ENCODE measurements at places on chromosomes 5 and 9.

GRCh38 chr9:129258124-129258822 lies 80.2 kb upstream of the IER5L start:
- DNase-seq, result peak; percentile 81

DNA sequence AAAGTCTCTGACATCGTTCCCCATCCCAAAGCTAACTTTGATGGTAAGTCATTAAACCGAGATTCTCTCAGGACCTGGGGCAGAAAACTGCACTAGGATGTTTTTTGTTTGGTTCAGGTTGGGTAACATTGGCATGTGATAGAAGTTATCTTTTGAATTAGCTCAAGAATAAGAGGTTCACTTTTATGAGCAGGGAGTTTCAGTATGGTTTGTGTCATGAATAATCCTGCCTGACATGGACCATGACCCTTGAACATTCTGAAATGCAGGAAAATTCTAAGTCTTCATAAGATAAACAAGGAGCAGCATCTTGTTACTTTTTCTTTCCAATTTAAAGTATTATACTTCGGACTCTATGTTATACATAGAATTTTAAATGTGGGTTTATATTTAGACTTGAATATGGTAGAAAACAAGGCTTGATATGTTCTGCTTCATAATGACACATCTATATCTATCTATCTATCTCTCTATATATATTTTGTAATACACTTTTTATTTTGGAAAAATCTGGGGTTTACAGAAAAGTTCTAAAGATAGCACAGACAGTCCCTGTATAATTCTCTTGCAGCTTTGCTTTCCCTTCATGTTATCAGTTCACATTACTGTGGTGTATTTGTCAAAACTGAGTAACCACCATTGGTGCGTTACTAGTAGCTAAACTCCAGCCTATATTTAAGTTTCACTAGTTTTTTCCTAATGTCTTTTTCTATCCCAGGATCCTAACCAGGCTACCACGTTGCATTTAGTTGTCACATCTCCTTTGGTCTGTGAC lies 102.7 kb upstream of the TAF11L2 start:
- no peak for DNase-seq

- DNase-seq, result no peak
Measured at GRCh38 chr5:149185067-149185466, 43.8 kb downstream of the ABLIM3 start.

- DNase-seq, result no peak
Measured at GRCh38 chr5:135905144-135905543, 9.5 kb upstream of the IL9 start.

DNA sequence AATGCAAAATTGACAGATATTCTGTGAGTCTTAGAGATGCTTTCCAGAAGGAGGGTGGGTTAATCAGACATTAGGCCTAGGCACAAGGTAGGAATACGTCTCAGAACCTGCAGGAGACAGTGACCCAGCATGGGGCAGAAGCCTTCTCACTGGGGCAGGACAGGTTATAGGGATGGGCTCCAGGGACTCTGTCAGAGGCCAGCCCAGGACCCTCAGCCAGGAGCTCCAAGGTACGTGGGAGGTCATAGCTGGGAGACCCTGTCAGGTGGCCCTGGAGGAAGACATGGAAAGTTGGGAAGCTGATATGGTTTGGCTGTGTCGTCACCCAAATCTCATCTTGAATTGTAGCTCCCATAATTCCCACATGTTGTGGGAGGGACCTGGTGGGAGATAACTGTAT lies 450.4 kb downstream of the GADD45G start:
- DNase-seq, result no peak

GRCh38 chr5:177605078-177605477 lies 5.1 kb downstream of the B4GALT7 start:
- no peak for DNase-seq

DNA sequence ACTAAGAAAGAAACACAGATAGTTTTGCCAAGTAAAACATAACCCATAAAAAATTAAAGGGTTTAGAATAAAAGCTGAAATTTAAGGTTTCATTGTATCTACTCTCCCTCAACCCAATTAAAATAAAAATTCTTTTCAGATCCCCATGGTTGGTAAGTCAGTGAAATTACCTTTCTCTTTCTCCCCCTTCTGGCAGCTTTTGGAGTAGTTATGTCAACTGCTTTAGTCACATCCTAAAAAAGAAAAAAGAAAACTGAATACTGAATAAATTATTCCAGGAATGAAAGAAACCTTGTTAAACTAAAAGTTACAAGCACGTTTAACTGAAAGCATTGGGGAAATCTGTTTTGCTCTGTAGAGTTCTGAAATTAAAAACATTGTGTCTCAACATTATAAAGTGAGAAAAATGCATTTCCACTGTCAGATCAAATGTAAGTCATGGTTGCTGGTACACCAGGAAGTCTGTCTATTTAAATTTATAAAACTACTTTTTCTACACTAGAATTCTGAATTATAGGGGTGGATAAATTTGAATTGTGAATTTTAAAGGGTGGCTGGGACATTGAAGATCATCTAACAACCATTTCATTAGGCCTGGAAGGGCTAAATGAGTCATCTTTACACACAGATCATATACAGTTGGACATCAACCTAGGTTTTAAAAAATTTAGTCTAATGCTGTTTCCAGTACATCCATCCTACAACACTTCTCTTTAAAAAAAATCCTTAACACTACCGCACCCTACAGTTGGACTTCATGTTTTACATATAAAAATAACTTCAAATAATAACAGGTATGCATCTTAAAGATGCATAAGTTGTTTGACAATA lies 24.7 kb downstream of the PSIP1 start:
- no peak for DNase-seq

GRCh38 chr5:180366326-180366725 lies 13.2 kb upstream of the GFPT2 start:
- DNase-seq, result no peak

GRCh38 chr5:168266016-168266415 lies 25.4 kb upstream of the WWC1 start:
- DNase-seq, result no peak

DNA sequence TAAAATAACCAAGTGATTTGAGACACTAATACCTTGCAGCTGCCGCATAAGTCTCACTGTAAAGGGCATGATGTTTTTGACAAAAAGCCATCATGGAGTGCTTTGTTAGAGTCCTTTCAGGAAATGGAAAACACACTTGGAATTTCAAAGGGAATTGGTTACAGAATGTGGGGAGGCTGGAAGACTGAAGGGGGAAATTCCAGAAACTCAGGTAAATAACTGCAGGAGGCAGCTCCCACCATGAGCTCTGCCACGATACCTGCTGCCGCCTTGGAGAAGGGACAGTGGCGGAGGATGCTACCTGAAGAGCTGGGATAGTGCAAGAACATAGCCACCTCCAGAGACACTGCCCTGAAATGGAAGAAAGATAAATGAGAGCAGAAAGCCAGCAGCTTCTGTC lies 66.9 kb downstream of the PRKACG start:
- DNase-seq, result no peak

GRCh38 chr5:99176186-99176585 lies 247.4 kb upstream of the CHD1 start:
- no peak for DNase-seq

DNA sequence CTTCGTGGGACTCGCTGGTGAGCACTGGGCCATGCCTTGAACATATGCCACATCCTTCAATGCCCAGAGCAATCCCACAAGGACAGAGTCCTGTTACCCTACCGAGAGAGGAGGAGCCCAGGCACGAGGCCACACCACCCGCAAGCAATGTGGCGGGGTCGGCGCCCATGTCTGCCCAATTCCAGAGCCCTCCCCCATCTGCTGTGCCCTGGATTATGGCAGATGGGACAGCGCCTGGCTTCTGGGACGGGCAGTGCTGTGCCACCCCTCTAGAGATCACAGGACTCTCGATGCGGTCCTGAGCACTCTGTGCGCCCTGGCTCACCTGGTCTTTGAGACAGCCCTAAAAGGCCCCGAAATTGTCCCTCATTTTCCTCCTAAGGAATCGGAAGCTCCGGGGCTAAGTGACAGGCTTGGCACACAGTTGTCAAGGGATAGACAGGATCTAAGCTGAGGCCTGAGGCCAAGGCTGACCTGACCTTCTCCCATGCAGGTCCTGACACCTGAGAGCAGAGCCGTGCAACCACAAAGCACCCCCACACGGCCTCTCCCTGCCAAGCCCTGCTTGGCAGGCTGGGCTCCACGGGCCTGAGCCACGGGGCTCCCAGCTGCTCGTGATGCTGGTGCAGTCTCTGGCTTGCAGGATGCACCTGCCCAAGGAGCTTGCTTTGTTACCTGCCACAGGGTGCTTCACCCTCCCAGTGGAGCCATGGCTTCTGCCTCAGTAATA lies 48.8 kb downstream of the PRRT1B start:
- DNase-seq, result no peak

DNA sequence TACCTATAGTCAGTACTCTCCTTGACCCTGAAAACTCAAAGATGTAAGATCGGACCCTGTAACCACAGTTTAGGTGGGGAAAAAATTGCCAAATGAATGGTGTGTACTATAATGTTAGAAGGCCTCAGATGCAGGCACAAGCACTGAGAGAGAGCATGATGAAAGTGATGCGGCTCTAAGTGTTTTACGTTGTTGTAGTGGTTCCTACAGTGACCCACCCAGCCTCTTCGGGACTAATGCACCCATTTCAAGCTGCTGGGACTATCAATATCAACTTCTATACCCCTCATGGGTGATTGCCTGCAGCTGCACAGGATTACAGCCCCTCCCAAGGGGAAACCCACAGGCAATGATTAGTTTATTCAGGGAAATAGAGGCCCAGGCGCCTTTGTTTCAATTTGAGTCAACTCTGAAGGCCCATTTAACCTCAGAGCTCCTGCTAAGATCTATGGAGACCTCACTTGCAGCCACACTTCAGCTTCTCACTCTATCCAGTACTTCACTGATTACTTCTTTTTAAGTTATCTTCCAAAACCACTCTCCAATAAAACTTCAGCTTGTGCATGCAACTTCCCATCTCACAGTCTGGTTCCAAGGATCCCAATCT lies 340.7 kb downstream of the NR2F1-AS1 start:
- DNase-seq, result no peak

DNA sequence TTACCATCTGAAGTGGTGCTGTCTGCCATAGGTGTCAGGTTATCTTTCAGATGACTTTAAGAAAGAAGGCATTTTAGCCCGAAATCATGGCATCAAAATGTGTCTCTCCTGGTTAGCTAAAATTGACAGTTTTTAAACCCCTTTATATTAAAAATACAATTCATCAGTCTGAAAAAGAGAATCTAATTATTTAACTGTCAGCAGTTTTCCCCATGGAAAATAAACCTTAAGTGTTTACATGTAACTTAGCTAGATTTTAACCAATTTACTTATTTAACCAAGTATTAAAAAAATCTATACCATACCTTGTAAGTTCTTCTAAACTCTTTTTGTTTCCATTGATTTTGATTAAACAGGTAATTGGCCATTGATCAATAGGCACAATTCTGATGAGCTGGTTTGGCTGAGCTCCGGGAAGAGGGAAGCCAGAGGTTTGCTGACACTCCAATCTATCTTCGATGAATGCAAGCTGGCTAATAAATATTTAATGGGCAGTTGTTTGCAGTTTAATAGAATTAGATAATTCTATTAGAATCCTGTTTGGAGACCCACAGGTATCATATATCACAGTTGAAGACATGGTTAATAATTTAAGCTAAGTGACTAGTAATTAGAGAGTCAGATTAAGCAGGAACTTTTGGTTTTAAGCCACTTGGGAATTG lies 114.0 kb downstream of the MAT2B start:
- DNase-seq, result no peak

GRCh38 chr9:95138474-95138873 lies 179.0 kb downstream of the FANCC start:
- DNase-seq, result no peak
